ENCODE measurements at places on chromosomes 6 and 20.

DNA sequence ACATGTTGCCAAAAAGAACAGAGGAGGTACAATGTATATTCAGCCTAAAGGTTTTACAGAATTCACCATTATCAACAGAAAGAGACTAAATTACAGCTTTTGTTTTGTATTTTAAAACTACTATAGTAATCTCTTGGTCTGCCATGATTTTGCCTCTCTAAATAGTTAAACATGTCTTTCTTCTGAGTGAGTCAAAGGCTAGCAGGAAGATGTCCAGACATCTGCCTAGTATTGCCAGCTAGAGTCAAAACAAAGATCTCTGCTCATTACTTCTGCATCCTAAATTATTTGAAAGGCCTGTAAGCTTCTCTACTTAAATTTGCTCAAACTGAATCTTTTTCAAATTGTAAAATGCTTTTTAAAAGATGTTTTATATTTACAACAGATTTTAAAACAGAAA is 8.8 kb downstream of the ASF1A start:
- DNase-seq = no peak

- no peak for DNase-seq
These were observed 3.9 kb downstream of the RAB44 start for GRCh38 chr6:36701401-36701991.

GRCh38 chr6:151389618-151390275 is 1.6 kb downstream of the ZBTB2 start:
- DNase-seq = peak; percentile 7

- DNase-seq = no peak
These were observed 37.4 kb upstream of the SLC9A8 start for GRCh38 chr20:49775229-49775693.

DNA sequence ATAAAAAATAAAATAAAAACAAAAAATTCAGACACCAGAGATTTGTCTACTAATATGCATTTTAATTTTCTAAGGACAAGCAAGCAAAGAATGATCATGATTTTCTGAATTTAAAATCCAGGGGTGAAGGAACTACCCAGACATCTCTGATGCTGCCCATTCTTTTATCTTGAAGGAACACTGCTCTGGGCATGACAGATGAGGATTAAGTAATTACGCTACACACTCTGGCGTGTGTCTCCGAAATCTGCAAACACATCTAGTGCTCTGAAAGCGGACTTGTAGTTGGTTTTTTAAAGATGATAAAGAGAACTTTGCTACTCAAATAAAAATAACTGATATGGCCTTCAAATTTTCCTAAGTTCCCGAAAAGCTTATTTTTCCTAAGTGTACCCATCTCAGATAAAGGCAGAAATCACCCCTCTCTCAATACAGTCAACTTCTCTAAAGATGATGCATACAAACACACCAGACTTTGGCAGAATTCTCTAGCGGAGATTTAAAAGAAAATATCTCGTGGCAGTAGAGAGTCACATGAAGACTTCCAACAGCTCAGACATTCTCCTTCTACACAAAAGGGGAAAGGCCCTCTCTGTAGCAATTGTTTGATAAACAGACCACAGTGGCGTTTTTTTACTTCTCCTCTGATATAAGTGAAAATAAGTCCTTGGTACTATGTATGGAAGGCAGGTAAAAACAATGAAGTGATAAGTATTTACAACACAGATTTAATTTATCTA is 133.8 kb downstream of the BACH2 start:
- DNase-seq = no peak

DNA sequence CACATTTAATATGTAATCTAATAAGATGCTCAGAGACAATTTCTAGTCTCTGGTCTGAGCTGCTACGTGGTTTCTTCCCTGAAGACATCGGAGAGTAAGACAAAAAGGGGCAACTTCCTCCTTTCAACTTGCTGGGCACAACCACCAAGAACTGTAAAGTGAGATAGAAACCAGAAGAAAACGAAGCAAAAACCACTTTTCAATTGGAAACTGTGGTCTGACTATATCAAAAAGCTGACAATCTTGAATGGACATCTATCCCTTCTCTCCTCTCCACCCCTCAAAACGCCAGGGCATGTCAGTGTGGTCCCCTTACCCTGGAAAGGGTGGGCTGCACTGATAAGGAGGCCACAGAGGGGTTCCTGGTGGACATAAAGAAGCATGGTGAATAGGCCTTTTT is 269.1 kb downstream of the CD83 start:
- no peak for DNase-seq

DNA sequence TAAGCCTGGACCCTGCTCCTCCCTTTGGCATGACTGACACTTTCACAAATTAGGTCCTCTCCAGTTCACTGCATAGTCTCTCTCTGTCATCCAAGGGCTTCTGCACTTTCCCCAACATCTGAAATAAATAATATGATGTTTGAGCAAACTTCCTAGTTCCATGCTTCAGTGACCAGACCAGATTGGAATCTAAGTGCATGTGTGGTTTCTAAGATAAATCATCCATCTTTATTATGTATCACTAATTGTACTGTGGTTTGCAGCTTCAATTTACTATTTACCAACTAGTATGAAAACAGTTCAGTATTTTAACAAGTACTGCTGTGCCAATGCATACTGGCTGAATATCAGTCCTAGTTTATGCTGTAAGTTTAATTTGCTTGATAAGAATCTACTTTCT is 18.7 kb downstream of the SESN1 start:
- no peak for DNase-seq

DNA sequence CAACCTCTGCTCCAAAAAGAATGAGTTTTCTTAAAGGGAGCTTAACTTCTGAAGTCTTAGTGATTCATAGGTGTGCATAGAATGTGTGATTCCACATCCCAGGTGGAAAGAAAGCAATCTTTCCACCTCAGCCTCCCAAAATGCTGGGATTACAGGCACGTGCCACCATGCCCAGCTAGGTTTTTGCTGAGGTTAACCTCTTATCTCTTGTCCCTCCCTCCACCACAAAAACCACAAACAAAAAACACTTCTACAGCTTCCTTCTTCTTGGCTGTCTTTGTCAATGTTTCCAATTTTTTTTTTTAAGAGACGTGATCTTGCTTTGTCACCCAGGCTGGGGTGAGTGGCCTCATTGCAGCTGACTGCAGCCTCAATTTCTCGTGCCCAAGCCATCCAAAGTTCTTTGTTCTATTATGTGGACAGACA is 8.1 kb upstream of the CSE1L start:
- no peak for DNase-seq

GRCh38 chr20:13149371-13150105 is 71.5 kb upstream of the ISM1 start:
- no peak for DNase-seq

GRCh38 chr6:20747991-20748390 is 213.7 kb downstream of the CDKAL1 start:
- DNase-seq = no peak

- DNase-seq = no peak
These were observed 1.5 kb downstream of the MAFB start for GRCh38 chr20:40687384-40688128.

- no peak for DNase-seq
These were observed 163.0 kb downstream of the HDGFL1 start for GRCh38 chr6:22732176-22732970.

- no peak for DNase-seq
These were observed 6.2 kb upstream of the FLRT3 start for GRCh38 chr20:14343491-14344065.

DNA sequence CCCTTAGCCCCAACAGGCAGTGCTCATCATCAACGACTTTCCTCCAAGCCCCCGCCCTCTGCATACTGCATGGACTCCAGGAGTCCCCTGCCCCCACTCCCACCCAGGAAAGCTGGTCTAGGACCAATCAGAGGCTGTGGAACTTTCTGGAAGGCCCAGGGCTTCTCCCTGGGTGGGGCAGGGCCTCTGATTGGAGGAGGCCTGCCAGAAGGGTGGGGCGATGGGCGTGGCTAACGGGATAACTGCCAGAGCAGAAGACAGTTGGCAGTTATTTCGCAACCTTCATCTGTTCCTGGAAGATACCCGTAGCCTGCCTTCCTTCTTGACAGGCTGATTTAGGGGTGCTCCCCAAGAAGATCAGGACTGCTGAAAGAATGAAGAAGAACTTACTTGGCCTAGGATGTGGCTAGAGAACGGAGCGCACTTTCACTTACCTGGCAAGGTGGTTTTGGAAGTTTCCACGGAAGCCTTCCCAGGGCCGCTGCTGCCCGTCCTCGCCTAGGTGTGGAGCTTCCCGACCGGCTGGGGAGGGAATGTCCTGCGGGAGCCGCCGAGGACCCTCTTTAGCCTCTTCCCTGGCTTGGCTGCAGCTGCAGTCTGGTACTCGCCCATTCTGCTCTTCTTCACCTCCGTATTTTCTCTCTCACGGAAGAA is 209.0 kb downstream of the LRFN2 start:
- DNase-seq = no peak

- no peak for DNase-seq
These were observed 6.4 kb downstream of the TPMT start for GRCh38 chr6:18148304-18149025.

GRCh38 chr6:160523223-160523622 is 140.9 kb downstream of the LPA start:
- DNase-seq = no peak

DNA sequence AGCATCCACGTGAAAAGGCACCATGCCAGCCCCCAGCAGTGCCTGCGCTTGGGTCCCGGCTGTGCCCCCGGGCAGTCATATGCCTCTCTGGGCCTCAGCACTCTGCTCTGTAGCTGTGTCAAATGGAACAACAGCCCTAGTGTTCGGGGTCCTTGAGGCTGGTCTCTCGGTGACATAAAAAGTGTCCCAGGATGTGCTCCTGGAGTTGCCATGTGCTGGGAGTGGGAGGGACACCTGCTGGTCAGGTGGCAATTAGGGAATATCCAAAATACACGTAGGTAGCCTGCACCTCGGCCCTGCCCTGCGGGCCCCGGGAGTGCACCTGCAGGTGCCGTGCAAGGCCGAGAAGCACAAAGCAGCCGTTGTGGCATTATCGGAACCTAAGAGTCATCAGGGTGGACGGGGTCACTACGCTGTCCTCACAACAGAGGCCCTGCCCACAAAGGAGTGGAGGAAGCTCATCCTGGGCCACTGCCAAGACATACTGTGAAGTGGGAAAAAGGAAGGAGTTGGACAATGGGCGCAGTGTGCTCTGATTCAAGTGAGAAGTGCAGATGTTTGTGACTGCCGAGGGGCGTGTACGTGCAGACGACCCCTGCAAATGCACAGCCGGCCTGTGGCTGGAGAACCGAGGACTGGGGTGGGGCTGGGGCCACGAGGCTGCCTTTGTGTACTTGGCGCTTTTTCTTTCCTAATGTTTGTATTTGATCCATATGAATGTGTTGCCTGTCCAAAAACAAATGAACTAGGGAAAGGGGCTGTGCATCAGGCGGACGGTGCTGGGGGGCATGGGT is 24.6 kb downstream of the SLCO4A1 start:
- DNase-seq = no peak

GRCh38 chr6:27617700-27618689 is 145.1 kb upstream of the ZNF184 start:
- no peak for DNase-seq

- DNase-seq = no peak
These were observed 68.9 kb downstream of the FAM217A start for GRCh38 chr6:4010048-4010447.

DNA sequence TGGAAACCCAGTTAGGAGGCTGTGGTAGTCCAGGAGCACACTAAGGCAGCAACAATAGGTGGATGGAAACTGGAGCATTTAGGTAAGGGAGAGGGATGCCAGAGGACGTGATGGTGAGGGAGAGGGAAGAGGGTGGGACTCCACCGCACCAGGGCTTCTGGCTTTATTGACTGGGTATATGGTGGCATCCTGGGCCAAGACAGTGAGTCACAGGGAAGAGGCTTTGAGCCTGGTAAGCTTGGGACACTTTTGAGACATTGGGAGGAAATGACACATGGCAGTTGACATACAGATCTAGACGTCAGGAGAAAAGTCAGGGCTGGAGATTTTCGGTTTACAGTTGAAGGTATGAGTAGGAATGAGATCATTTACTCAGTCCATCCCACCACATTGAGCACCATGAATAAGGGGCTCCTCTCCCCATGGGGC is 14.9 kb downstream of the NT5E start:
- peak; percentile 12 for DNase-seq

DNA sequence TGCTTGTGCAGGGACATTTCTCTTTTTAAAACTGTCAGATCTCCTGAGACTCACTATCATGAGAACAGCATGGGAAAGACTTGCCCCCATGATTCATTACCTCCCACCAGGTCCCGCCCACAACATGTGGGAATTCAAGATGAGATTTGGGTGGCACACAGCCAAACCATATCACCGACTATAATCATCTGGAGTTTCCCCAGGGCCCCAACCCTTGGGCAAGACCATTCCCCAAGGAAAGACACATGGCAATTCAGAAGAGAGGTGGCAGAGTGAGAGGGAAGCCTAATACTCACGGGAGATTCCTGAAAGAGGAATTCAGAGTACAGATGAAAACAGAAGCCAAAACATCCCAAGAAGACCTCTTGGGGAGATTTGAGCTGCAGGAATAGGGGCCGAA is 291.0 kb upstream of the PLCB4 start:
- no peak for DNase-seq

DNA sequence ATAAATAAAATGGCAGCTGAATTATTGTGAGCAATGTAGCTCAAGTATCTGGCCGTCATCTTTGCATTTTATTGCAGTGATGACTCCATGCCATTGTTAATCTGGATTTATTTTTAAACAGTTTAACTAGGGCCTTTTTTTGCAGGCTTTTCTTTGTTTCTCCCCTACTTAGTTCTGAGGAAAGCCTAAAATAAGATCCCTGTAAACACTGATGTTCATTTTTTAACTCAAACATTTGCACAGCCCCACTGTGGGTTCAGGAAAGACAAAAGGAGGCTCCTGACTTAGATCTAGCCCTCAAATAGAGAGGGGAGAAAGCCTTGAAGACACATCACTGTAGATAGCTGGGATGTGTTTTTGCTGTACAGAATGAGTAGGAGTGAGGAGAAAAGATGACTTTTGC is 69.2 kb downstream of the PLEKHG1 start:
- no peak for DNase-seq

DNA sequence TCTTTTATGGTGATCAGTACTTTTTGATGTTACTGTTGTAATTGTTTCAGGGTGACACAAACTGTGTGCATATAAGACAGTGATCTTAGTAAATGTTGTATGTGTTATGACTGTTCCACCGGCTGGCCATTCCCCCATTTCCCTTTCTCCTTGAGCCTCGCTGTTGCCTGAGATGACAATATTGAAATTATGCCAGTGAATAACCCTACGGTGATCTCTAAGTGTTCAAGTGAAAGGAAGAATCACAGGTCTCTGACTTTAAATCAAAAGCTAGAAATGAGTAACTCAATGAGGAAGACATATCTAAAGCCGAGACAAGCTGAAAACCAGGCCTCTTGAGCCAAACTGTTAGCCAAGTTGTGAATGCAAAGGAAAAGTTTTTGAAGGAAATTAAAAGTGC is 32.3 kb downstream of the TULP4 start:
- DNase-seq = no peak
